ENCODE measurements at places on chromosomes 5 and 9.
A peak's percentile ranks its signal among the peaks of the same experiment; 100 is the strongest.

- no peak for DNase-seq
Observed at GRCh38 chr9:129704807-129705206, 39.4 kb downstream of the PRRX2 start.

DNA sequence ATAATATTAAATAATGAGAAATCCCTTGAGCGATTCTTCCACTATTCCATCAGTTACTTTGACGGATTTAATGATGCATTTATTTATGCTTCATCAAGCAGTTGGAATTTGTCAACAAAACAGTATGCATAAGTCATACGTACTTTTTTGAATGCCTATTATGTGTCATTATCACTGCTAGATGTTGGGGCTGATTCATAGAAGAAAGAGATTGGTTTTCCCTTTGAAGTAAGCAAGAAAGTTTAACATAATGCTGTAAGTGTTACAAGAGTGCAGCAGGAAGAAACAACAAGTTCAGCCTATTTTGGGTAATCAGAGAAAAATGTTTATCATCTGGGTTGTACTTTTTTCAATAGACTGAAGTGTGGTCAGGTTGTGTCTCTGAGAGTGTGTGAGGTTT, 121.2 kb upstream of the RANBP3L start:
- DNase-seq = no peak

- no peak for DNase-seq
Observed at GRCh38 chr9:70531311-70531710, 116.9 kb upstream of the KLF9 start.

DNA sequence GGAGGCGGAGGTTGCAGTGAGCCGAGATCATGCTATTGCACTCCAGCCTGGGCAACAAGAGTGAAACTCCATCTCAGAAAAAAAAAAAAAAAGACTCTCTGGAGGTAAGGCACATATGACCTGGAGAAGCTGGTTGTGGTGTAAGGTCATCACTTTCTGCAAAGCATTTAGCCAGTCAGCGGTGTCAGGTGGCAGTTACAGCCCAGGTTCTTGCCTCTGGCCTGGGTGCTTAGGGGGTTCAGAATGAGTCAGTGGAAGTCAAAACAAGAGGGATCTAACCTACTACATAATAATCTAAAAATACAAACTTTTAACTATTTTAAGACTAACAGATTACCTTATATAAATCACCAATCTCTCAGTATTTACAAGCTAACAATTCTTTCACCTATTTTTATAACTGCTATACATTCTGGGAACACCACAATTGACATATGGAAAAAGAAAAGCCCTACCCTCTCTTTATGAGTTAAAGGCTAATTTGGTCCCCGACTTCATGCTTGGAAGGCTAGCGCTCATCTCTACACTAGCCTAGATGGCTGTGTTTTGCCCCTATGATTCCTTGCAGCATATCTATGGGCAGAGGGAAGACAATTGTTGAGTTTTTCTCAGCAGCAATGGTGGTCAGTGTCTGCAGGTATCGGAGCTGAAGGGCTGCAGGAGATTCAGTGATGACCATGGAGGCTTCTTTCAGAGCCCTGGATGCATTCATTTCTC, 29.2 kb downstream of the STOM start:
- DNase-seq = no peak

DNA sequence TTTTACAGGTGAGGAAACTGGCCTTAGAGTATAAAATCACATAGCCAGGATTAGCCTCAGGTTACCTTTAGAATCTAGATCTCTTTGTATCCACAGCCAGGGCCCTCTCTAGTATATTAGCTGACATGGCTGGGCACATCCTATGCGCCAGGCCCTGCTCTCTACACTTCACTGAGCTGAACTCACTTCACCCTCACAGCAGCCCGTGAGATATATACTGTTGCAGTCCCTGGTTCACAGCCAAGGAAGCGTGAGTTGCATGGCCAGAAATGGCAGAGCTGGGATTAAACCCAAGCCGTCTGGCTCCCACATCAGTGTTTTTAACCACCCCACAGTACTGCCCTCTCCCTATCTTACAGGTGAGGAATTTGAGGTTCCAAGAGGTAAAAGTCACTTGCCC, 58.4 kb downstream of the DAB2IP start:
- DNase-seq = no peak

GRCh38 chr5:61461926-61462325, 129.9 kb downstream of the ZSWIM6 start:
- no peak for DNase-seq

GRCh38 chr5:165263536-165263935, 1758.1 kb downstream of the MAT2B start:
- DNase-seq = no peak

DNA sequence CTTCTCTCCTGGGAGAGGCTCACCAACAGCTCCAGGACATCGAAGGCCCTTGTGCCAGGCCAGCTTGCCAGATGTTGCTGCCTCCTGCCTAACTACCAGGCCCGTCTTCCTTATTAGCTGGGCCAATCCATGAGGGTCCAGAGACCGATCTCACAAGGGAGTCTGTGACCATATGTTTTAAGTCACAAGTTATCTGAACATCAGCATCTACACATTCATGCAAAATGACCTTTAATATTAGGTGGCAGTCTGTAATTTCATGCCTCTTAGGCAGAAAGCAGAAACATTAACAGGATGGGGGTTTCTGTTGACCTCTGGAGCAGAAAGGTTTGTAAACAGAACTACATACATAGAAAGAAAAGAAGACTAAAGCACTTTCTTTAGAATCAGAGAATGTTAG, 75.1 kb upstream of the SLC25A51 start:
- no peak for DNase-seq

GRCh38 chr5:112635771-112636731, 101.6 kb upstream of the APC start:
- no peak for DNase-seq

DNA sequence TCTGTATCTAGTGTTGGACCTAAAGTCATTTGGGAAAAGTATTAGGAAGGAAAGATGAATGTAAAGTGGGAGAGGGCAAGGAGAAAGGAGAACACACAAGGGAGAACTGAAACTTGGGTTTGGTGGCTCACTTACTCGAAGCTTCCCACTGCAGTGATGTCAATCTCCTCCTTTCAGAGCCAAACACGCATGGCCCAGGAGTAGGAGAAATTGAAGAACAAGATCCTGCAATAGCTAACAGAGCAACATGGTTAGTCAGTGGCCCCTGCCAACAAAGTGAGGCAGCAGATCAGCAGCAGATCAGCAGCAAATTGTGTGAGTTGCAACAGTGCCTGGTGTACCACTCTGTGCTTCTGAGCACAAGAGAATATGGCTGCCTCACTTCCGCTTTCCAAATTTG, 366.4 kb downstream of the PSAT1 start:
- no peak for DNase-seq

- DNase-seq = no peak
Observed at GRCh38 chr5:587403-587802, 24.7 kb upstream of the CEP72 start.

DNA sequence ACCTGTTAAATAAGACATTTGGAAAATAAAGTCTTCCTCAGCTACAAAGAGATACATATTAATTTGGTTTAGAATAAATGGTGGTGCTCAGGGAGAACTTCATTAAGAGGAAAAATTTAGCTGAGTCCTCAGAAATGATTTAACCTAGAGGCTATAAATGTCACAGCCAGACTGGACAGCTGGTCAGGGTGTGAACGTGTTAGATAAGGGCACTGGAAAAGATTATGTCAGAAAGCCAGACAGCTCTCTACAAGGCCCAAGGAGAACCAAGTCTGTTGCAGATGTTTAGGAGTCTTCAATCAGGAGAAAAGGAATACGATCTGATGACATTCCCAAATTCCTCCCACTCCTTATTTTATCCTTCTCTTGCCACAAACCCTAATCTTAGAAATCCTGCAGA, 265.2 kb downstream of the MAT2B start:
- no peak for DNase-seq

GRCh38 chr5:4180703-4181102, 585.1 kb downstream of the IRX1 start:
- DNase-seq = no peak

GRCh38 chr9:136054146-136054545, 40.9 kb downstream of the NACC2 start:
- no peak for DNase-seq

GRCh38 chr9:94680621-94681020, 41.3 kb upstream of the FBP1 start:
- DNase-seq = no peak

DNA sequence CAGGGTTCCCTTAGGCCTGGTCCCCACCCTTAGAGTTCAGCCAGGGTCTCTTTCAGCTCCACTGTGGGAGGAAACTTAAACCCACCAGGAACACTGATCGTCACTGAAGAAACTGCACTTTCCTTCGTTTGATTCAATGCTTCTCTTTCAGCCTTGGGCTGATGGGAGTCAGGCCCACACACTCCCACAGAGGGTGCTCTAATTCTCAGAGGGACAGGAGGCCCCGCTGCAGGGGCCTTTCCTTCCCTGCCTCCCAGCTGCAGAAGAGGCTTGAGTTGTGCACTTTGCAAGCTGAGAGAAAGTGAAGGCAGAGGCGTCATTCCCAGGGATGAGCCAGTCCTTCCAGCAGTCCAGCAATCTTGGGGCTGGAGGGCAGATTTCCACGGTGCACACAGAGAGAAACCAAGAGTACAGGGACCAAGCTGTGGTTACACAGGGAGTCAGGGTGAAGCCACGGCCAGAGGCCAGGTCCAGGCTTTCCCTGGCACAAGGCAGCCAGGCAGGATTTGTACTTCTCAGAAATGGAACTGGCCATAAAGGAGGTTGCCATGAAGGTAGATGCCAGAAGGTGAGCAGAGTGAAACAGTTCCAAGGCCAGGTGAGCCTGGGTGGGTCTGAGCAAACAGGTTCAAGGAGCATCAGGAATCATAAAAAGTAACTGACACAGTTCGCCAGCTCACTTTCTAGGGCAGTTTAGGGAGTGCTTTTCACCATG, 10.4 kb upstream of the GLIPR2 start:
- no peak for DNase-seq

DNA sequence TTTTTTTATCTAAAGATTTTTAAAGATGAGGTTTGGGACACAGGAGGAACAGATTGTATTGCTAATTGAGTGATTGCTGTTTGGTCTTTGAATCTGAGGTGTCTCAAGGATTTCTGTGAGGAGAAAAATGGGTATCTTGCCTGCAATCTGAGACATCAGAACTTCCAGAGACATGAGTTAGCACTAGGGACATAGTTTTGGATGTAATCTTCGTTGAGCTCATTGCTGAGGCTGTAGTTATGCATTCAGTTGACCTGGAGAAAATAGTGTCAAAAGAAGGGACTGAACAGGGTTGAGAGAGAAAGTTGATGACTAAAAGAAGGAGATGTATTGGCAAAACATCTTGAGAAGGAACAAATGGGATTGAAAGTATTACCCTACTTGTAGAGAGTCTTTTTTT, 24.6 kb downstream of the C9orf85 start:
- DNase-seq = no peak

- no peak for DNase-seq
Observed at GRCh38 chr5:6475626-6476312, 27.1 kb downstream of the UBE2QL1 start.

- DNase-seq = no peak
Observed at GRCh38 chr5:157670662-157671591, at the start of gene C5orf52. TSS of gene C5orf52 (plus strand) at chr5:157671533. CDS start at chr5:157671615, 82 bp downstream.

DNA sequence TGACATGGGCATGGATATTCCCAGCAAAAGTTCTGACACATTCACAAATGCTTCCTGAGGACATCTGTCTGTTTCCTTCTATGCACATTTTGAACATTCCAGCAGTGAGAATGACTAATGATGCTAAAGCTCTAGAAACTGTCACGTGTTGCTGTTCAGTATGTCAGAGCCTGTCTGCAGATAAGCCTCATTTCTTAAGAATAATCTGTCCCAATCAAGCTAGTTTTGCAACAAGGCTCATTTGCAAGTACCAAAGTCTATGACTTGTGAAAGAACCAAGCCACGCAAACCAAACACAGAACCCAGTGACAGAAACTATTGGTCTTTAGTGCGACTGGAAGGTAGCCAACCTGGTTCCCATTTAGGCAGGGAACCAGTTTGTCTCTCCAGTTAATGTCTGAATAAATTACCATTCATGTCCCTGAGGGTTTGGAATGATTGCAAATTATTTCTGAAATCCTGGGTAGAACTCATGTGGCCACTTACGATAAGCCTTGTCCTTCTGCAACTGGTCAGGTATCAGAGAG, 178.5 kb downstream of the C9orf152 start:
- no peak for DNase-seq

DNA sequence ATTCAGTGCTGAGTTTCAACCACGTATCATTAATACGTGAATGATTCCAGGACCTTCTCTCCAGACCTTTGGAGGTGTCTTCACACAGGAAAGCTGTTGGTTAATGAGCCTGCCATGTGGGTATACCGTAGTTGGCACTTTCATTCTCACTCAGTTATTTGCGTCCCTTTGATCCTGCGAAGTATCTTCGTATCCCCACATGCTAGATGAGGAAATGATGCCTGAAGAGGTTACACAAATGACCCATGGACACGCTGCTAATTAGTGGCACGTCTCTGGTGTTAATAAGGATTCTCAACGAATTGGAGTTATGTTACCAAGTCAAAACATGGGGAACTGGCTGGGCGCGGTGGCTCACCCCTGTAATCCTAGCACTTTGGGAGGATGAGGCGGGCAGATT, 65.7 kb upstream of the GNE start:
- DNase-seq = no peak

GRCh38 chr9:99162759-99163364, 57.9 kb downstream of the TGFBR1 start:
- DNase-seq = no peak

GRCh38 chr5:146849694-146850303, 28.8 kb downstream of the PPP2R2B start:
- DNase-seq = no peak

GRCh38 chr5:172858990-172859811, 25.1 kb downstream of the ERGIC1 start:
- DNase-seq = peak; percentile 70

GRCh38 chr9:111926421-111926875, 29.8 kb downstream of the UGCG start:
- no peak for DNase-seq

DNA sequence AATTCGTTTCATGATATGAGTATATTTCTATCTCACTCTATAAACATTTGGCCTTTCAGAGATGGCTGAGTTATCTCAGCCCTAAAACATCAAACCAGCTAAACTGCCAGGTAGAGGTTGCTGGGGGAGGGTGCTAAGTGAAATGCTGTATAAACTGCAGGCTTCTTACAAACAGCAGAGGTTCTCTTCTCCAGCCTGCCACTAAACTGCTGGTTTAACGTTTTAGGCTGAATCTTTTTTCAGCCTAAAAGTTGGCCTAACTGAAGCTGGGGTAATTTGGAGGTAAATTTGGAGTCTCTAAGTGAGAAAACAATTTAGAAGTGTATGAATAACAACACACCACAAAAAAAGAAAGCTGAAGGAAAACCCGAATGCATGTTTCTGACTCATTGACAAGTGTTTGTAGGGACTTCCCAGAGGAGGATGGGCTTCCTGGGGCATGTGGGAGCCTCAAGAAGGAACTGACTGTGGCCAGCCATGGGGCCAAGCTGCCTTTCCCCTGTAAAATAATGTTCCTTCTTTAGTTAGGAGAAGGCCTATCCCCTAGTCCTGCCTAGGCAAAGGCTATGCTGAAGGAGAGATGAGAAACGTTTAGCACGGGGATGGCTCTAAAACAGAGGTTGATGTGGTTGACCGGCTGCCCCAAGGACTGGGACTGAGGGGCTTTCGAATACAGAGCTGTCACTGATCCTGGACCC, 44.3 kb downstream of the SLC28A3 start:
- no peak for DNase-seq
